Esophagus mucosa (tissue), 1 donor: ENCODE measurements at places on chromosomes 3 and 15.
A peak's percentile ranks its signal among the peaks of the same experiment; 100 is the strongest.

GRCh38 chr15:74901612-74902063, 5.0 kb downstream of the FAM219B start:
- peak; percentile 73 for ATAC-seq

GRCh38 chr15:42285034-42285433, 11.8 kb upstream of the TMEM87A start:
- no peak for ATAC-seq

- ATAC-seq: no peak
Observed at GRCh38 chr15:88835646-88836045, 32.4 kb downstream of the ACAN start.

- no peak for ATAC-seq
Observed at GRCh38 chr15:25724899-25725298, 138.2 kb downstream of the ATP10A start.

DNA sequence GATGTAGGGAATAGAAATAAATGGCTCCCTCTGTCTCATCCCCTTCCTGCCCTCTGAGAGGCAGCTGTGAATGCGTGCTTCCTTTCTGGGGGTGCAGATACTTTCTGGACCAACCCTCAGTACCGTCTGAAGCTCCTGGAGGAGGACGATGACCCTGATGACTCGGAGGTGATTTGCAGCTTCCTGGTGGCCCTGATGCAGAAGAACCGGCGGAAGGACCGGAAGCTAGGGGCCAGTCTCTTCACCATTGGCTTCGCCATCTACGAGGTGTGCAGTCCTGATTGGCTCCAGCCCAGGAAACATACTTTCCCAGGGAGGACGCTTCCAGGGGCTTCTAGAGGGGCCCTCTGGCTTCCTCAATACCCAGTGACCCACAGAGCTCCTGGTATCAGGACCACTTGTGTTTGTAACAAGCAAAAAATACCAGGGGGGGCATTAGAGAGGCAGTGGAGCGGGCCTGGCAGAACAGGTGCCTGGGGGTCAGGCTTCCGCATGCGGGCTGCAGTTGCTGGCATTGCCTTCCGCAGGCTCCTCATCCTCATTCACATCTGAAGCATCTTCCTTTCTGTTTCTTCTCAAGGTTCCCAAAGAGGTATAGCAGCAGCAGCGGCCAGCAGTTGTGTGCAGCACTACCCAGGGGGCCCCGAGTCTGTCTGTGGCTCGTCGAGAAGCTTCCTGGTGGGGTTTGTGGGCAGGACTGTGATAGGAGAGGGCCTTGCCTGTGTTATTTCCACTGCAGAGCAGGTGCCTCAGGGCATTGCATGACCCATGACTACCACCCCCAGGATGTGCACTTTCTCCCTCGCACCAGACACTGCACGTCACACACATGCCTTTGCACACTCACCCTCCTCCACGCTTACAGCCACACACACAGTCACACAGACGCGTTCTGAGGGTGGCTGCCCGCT, 42.5 kb downstream of the CAPN3 start:
- no peak for ATAC-seq

GRCh38 chr15:40333922-40334492, 6.7 kb downstream of the CCDC9B start:
- ATAC-seq: peak; percentile 38
